T-helper 17 cell (primary cell): ENCODE measurements at places on chromosomes 5 and 9. TPM values are rescaled to one million over a fixed set of nuclear protein-coding genes. Genes with fewer than 3 reads are reported as not detected.

Gene ELOVL7
- 40.1 TPM for total RNA-seq

Gene FAM221B
- total RNA-seq: not detected

Gene RHOBTB3
- 2.5 TPM for total RNA-seq

Gene SLIT3
- total RNA-seq: not detected

Gene CCDC180
- total RNA-seq: 11.4 TPM

Gene KIF24
- total RNA-seq: 0.12 TPM

Gene HOMER1
- 2.2 TPM for total RNA-seq

Gene GCNT1
- total RNA-seq: 9.0 TPM

- H3K27ac ChIP-seq: no peak overlapping the region
- peaks cover 2% of the 10 kb centered on the region for H3K36me3 ChIP-seq
- H3K4me1 ChIP-seq: peaks cover 2% of the 10 kb centered on the region
- H3K4me3 ChIP-seq: no peak overlapping the region
- peaks cover 55% of the 10 kb centered on the region for H3K27me3 ChIP-seq
Measured at GRCh38 chr9:88892724-88893123, 98.5 kb upstream of the S1PR3 start.

DNA sequence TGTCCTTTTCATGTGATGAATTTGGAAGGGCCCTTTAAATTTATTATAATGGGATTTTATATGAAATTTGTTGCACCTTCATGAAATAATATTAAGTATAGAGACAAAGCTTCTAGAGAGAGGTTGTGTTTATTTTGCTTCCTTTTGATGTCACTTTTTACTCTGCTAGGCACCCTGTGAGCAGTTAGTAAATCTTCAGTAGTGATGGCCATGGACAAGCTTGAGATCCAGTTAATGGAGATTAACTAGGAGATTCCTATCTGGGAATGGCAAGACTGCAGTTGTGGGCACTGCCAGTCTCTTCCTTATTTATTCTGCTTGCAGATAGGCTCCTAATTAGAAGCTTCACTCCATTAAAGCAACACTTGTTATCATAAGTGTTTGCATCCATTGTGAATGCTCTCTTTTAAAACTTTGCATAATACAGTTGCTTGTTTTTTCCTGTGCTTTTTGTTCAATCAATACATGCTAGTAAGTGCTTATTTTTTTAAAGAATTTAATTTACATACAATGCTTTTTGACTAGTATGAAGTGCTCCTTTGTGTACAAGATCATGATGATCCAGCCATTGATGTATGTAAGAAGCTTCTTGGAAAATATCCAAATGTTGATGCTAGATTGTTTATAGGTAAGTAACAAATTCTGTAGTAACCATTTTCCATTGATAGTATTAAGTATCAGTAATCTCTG is 25.9 kb downstream of the UGCG start:
- H3K27ac ChIP-seq: no peak overlapping the region
- no peaks in the 10 kb centered on the region for H3K36me3 ChIP-seq
- H3K4me1 ChIP-seq: peaks cover 23% of the 10 kb centered on the region
- no peaks in the 10 kb centered on the region for H3K27me3 ChIP-seq

- peaks cover 5% of the 10 kb centered on the region for H3K27me3 ChIP-seq
- no peaks in the 10 kb centered on the region for H3K36me3 ChIP-seq
- DNase-seq: no peak
- no peak overlapping the region for H3K27ac ChIP-seq
- H3K4me1 ChIP-seq: no peaks in the 10 kb centered on the region
- H3K4me3 ChIP-seq: no peak overlapping the region
Measured at GRCh38 chr9:79301085-79301484, 270.7 kb upstream of the TLE4 start.

- no peak overlapping the region for H3K4me3 ChIP-seq
- H3K27me3 ChIP-seq: no peaks in the 10 kb centered on the region
- no peaks in the 10 kb centered on the region for H3K36me3 ChIP-seq
- DNase-seq: no peak
Measured at GRCh38 chr5:169175733-169176132, 125.2 kb downstream of the SLIT3 start.

DNA sequence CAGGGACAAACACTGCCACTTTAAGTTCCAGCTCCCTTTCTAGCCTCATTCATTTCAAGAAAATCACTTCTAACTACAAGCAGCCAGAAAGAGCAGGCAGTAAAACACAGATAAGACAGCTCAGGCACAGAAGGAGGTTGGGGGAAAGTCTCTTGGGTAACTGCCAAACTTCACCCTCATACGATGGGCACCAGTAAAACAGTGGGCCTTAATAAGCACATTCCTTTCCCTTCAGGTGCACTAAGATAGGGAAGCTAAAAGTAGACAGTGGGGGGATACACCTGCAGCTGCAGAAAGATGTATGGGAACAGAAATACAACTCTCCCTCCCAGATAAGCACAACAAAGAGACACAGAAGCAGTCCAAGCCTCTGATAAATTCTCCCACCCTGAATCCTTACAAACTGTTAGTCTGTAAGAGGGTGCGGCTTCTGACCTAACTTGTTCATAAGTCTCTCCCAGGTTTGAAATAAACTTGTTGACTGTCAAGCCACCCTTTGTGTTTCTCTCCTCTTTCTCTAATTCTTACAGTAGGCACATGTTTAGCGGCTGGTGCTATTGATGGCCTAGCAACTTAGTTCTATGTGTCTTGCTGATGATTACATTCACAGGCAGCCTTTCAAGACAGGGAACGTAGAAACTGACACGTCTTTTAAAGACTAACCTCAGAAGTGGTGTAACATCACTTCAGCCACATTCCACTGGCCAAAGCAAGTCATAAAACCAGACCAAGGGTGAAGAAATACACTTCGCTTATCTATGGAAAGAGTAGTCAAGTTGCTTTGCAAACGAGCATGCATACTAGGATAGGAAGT is 6.8 kb upstream of the CKS2 start:
- H3K27ac ChIP-seq: no peak overlapping the region
- H3K36me3 ChIP-seq: peaks cover 2% of the 10 kb centered on the region
- DNase-seq: no peak
- peaks cover 5% of the 10 kb centered on the region for H3K4me1 ChIP-seq
- H3K27me3 ChIP-seq: no peaks in the 10 kb centered on the region

- H3K4me3 ChIP-seq: no peak overlapping the region
- no peaks in the 10 kb centered on the region for H3K4me1 ChIP-seq
- no peak for DNase-seq
- H3K27ac ChIP-seq: no peak overlapping the region
- H3K36me3 ChIP-seq: no peaks in the 10 kb centered on the region
Measured at GRCh38 chr9:6304232-6304631, 23.9 kb upstream of the TPD52L3 start.

- no peaks in the 10 kb centered on the region for H3K27me3 ChIP-seq
- H3K4me1 ChIP-seq: peaks cover 6% of the 10 kb centered on the region
- H3K27ac ChIP-seq: no peak overlapping the region
- DNase-seq: no peak
- H3K4me3 ChIP-seq: no peak overlapping the region
Measured at GRCh38 chr9:127682351-127683136, 24.2 kb upstream of the CFAP157 start.

- DNase-seq: no peak
- H3K36me3 ChIP-seq: no peaks in the 10 kb centered on the region
- H3K27me3 ChIP-seq: no peaks in the 10 kb centered on the region
- no peaks in the 10 kb centered on the region for H3K4me1 ChIP-seq
Measured at GRCh38 chr5:27814983-27815382, 776.6 kb upstream of the CDH9 start.

- no peak for DNase-seq
- no peak overlapping the region for H3K27ac ChIP-seq
- H3K36me3 ChIP-seq: peaks cover 9% of the 10 kb centered on the region
- no peak overlapping the region for H3K4me3 ChIP-seq
- peaks cover 7% of the 10 kb centered on the region for H3K4me1 ChIP-seq
Measured at GRCh38 chr9:7094052-7094451, 336.3 kb downstream of the KDM4C start.

GRCh38 chr5:5558638-5559527 is 136.4 kb downstream of the ICE1 start:
- no peak overlapping the region for H3K27ac ChIP-seq
- no peak overlapping the region for H3K4me3 ChIP-seq
- DNase-seq: no peak
- peaks cover 36% of the 10 kb centered on the region for H3K27me3 ChIP-seq
- H3K36me3 ChIP-seq: no peaks in the 10 kb centered on the region

GRCh38 chr9:103407260-103407659 is 412.1 kb downstream of the CYLC2 start:
- H3K36me3 ChIP-seq: no peaks in the 10 kb centered on the region
- peaks cover 2% of the 10 kb centered on the region for H3K4me1 ChIP-seq
- no peaks in the 10 kb centered on the region for H3K27me3 ChIP-seq
- H3K4me3 ChIP-seq: no peak overlapping the region
- no peak overlapping the region for H3K27ac ChIP-seq

- no peak for DNase-seq
- no peak overlapping the region for H3K4me3 ChIP-seq
- peaks cover 17% of the 10 kb centered on the region for H3K4me1 ChIP-seq
- H3K27ac ChIP-seq: no peak overlapping the region
- peaks cover 3% of the 10 kb centered on the region for H3K36me3 ChIP-seq
Measured at GRCh38 chr5:81759632-81760005, 8.7 kb upstream of the SSBP2 start.

DNA sequence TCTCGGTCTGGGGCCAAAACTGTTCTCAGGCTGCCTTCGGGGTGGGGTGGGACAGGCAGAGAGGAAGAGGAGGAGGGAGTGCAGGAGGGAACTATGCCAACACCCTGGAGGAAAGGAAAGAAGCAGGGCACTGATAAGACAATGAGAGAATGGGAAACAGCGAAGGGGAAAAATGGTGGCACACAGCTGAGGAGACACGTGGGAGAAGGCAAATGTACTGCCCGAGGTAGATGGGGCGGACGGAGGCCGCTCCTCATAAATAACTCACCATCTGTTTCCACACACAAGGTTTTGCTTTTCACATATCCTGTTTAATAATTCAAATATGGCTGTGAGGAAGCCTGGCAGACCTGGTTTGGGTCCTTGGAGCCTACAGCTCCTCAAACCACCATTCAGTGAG is 148.2 kb upstream of the LRRTM2 start:
- DNase-seq: no peak
- no peaks in the 10 kb centered on the region for H3K4me1 ChIP-seq
- H3K4me3 ChIP-seq: no peak overlapping the region
- H3K36me3 ChIP-seq: peaks cover 14% of the 10 kb centered on the region
